Cortex of kidney (tissue), 1 donor: ENCODE measurements at places on chromosomes 12 and 14.

GRCh38 chr14:55353686-55354467, 57.8 kb downstream of the ATG14 start:
- no peak for DNase-seq

DNA sequence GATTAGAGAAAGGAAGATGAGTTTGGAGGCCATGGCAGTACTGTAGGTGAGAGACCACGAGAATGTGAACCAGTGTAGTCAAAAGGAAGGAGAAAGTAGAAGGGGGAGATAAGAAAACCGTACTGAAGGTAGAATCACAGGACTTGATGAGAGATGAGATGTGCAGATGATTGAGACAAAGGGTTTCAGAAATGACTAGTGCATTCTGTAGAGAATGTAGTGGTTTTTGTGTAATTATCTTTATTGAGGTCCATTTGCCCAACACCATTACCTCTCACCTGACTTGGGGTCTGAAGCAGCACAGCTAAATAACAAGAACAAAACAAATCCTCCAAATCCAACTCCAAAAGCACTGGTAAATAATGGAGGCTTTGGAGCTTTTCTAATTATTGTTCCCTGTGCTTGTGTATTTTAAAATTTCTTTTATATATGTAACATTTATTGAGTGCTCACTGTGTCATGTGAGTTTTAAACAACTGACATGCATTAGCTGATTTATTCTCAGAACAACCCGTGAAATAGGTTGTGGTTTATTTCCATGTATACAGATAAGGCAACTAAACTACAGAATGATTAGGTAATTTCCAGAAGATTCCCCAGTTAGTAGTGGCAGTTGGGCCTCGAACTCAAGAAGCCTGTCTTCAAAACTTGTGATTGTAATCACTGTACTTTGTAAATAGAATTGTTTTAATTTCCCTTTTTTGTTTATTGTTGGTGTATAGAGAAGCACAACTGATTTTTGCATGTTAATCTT, 390.0 kb downstream of the AEBP2 start:
- DNase-seq, result no peak

- DNase-seq, result no peak
Observed at GRCh38 chr14:96129128-96129736, 75.4 kb upstream of the BDKRB2 start.

DNA sequence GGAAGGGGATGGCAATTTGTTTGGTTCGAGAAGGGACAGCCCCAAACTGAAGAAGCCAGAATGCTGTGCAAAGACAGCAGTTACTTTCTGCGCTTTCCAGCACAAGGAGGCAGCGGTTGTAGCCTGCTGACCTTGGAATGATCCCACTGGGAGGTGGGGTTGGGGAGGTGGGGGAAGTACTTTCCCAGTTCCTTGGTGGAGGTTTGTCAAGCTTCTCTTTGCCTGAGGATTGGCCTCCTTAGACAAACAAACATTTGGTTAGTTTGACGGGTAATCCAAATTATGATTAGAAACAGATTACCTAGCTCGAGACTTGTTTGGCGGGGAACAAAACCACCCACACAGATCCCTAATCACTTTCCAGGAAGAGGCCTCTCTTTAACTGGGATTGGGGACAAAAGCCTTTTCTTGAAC, 79.1 kb upstream of the EGLN3 start:
- no peak for DNase-seq

DNA sequence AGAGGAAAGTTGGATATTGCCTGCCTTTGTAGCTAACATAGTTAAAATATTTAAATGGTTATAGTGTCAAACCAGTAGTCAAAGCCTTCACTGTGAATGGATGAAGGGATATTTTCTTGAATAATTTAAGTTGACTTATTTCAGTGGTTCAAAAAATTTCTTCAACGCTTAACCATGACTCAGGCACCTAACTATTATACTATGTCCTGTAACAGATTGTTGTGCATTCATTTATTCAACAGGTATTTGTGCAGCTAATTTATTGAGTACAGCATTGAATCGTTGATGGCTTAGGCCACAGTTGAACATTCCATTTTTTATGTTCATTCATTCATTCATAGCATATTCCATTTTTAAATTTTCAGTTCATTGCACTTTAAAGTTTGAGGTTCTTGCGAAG, 9.2 kb downstream of the HIF1A start:
- no peak for DNase-seq

- no peak for DNase-seq
Observed at GRCh38 chr12:108678104-108678730, 44.5 kb upstream of the SELPLG start.

GRCh38 chr12:9719790-9720189, 13.1 kb downstream of the CLECL1 start:
- DNase-seq, result no peak

DNA sequence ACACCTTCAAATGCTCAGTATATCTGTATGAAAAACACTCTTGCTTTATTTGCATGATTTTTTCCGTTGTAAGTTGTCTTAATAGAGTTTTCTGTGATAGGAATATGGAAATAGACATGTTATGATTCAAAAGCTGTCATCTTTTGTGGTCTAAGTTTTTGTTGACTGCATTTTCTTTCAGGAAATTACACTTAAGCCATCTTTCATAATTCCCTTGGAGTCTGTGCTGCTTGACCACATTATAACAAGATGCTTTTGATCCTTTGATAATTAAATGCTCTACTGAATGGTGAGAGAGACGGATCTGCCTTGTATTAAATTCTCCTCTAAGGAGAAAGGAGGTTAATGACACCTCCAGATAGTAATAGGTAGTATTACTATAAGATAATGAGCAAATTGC, 272.8 kb upstream of the DAAM1 start:
- no peak for DNase-seq

DNA sequence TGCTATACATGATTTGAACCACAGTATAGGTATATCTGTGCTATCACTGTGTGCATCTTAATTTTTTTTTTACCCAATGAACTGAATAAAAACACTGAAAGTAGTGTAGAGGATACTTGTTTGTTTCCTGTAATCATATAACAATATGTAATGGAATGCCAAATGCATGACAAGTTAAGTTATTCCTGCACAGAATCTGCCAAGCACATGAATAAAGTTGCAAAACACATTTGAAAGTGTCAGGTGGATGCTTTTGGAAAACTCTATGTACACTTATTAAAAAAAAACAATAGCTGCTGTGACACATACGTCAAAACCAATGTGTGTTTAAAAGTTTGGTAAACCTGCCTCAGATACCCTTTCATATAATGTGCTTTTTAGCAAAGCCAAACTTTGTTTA, 1638.1 kb upstream of the SEL1L start:
- DNase-seq, result no peak

DNA sequence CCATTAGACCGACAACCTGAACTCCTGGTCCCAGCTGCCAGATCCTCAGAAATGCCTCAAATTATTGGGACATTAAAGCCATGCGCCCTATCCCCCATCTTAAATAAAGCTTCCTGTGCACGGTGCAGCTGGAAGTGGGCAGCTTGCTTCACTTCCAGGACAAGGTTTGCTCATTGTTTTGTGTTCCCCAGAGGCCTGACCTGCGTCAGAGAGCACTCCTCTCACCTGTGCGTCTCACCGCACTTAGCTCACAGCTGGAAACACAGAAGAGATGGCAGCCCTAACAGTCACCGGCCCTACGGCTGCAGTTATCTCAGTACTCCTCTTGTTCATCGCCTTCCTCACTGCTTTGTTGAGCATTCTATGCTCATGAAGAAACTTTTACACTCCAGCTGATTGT, 135.5 kb downstream of the ANO2 start:
- DNase-seq, result no peak

GRCh38 chr14:101635749-101636560, 74.7 kb downstream of the DIO3 start:
- DNase-seq, result no peak

GRCh38 chr12:28569698-28570411, 379.6 kb downstream of the CCDC91 start:
- DNase-seq, result no peak

DNA sequence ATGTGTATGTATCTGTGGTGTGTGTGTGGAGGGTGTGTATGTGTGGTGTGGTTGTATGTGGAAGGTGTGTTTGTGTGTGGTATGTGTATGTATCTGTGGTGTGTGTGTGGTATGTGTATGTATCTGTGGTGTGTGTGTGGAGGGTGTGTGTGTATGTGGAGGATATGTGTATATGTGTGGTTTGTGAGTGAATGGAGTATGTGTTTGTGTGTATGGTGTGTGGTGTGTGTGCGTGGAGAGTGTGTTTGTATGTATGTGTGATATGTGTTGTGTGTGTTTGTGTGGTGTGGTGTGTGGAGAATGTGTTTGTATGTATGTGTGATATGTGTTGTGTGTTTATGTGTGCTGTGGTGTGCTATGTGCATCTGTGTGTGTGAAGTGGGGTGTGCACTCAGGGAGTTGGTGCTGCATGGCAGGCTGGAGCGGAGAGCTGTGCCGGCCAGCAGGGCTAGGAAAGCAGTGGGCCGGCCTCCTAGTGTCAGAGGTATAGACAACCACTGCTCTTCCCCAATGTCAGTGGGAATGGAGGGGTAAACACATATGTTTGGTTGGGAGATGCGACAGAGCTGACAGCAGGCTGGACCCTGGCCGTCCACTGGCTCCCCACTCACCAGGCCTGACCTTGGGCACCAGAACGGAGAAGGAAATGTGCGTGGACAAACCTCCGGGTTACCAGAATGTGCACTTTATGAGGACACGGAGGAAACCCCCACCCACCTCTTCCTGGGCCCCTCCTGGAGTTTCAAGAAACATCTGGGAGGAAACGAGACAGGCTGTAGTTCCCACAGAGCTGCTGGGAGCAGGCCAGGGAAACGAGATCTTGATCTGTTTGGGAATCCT, 60.7 kb downstream of the CLMN start:
- no peak for DNase-seq

GRCh38 chr14:22336031-22336430, 253.0 kb downstream of the DAD1 start:
- no peak for DNase-seq

DNA sequence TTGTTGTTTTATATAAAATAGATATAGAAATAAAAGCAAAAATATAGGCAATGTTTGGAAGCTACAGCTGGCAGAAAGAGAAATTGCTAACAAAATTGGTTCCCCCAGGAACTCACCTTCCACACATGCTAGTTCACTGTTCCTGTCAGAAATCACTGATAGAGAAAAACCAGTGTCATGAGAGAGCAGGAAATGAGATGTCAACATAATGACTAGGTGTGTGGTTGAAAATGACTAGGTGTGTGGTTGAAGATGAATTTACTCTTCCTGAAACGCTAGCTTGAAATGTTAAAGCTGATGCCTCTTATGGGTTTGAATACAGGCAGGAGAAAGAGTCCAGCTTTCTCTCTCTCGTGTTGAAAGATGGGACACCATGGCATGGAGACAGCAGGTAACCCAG, 216.3 kb downstream of the C12orf42 start:
- DNase-seq, result no peak

- no peak for DNase-seq
Observed at GRCh38 chr12:77575376-77575919, 255.2 kb upstream of the NAV3 start.

DNA sequence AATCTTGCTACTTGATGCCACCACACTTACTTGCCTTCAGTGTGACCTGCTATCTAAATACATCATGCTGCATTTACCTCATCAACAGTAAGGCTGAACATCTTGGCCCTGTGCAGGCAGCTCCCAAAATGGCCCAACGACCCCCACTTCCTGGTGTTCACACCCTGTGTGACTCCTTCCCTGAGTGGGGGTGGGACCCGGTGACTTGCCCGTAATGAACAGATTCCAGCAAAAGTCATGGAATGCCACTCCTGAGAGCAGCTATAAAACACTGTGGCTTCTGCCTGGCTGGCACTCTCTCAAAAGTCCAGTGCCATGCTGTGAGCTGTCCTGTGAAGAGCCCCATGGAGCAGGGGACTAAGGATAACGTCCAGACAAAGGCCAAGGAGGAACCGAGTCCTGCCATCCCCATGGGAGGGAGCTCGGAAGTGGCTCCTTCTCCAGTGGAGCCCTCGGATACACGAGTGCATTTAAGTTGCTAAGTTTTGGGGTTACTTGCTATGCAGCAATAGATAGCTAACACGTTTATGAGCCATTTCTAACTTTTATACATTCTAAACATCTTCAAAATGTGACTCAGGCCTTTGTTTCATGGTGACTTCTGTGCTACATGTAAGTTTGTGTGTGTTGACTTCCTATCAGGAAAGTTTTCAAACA, 33.0 kb downstream of the P2RX2 start:
- DNase-seq, result no peak

DNA sequence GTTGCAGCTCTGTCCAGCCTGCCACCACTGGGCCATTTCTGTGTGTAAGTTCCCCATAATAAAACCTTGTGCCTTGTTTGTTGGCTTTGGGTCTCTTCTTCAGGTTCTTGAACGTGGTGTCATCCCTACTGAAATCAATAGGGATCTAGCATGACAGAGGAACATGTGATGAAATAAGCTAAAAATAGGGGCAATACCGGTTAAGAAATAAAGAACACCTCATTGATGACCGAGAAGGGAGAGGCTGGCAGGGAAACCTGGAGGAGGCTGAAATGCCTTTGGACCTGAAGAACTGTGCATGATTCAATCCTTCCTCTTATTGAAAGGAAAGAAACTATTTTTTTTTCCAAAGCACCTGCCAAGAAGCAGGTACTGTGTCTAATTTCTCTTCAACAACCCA, 172.3 kb downstream of the PPM1H start:
- no peak for DNase-seq

DNA sequence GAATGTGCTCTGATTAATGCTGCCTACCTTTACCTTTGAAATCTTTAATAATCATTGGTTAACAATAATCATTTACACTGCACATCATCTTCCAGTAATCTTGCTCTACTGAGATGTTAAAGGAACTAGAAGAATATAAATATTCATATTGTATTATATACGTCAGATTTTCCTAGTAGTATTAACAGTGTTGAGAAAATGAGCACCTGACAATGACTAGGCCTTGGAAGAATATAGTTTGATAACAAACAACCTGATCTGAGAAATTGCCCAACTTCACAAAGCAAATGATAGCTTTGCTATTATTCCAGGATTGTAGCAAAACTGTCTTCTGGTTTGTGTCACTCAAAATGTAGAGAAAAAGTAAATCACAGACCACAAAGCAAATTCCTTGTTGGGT, 467.1 kb downstream of the NOVA1 start:
- no peak for DNase-seq
